Activated CD4-positive, alpha-beta T cell treated with anti-CD3 and anti-CD28 coated beads, Interleukin-2, Interleukin-4, amounts not matched to agents 100 ng/mL and 50 ng/mL, durations not matched to agents 16 hours and 8 hours (primary cell): ENCODE measurements at places on chromosomes 5 and 9.

GRCh38 chr9:12166518-12166917 lies 526.7 kb upstream of the TYRP1 start:
- DNase-seq, result no peak

DNA sequence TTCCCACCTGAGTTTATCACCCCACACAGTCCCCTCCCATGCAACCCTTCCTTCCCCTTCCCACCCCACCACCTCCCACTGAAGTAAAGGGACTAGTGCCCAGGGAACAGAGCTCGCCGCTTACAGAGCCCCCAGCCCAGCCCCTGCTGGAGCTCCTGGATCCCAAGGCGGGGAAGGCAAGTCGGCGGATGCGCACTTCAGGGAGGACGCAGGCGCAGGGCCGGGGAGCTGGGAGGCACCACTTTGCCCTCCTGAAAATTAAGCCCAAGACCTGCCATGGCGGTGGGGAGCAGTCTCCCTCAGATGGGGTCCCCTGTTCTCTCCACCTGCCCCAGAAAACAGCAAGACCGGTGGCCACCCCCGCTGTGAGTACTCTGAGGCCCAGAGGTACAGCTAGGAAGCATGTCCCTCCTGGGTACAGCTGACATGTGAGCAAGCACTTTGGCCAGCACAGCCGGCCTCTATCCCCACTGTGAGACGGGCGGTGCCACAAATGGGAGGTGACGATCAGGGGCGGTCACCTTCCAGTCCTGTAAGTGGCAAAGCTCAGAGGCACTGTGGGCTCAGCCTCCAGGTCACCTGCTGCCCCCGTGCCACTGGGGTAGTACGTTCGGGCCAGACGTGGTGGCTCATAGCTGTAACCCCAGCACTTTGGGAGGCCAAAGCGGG lies 45.9 kb downstream of the COL23A1 start:
- no peak for DNase-seq

DNA sequence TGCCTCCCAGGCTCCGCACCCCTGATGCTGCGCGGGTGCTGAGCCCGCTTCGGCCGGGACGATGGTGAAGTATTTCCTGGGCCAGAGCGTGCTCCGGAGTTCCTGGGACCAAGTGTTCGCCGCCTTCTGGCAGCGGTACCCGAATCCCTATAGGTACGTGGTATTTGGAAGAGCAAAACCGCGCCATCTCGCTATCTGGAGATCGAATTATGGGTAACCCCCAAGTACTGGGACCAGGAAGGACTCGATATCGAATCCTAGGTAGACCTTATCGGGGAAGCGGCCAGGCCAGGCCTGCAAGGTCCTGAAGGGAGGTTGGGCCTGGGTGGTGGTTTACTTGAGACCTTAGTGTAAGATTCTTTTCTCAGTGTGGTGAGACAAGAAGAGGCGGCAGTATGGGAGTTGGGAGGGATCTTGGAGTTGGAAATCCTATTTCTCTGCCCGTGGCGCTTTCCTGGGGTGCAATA lies 359 bp downstream of the PRELID1 start:
- DNase-seq, result no peak

DNA sequence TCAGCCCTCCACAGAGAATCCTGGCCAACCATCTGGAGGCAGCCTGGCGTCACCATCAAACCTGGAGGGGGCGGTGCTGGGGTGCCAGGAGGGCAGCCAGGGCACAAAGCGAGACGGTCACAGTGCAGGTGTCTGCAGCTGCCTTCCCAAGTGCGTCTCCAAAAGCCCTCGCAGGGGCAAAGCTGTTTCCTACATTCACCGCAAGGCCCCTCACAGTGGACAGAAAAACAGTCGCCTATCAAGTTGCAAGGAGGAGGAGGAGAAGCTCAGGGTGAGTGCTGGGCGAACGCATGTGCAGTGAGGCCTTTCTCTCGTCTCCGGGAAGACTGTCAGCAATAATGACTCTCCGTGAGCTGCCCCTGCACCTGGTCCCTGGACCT lies 18.0 kb upstream of the LHX3 start:
- no peak for DNase-seq

GRCh38 chr9:78278177-78278777 lies 18.6 kb upstream of the PSAT1 start:
- DNase-seq, result no peak

GRCh38 chr5:73153513-73153912 lies 19.5 kb upstream of the TMEM174 start:
- no peak for DNase-seq

GRCh38 chr5:152083231-152083630 lies 158.6 kb upstream of the GLRA1 start:
- no peak for DNase-seq

GRCh38 chr5:44443172-44443571 lies 54.0 kb upstream of the FGF10 start:
- DNase-seq, result no peak

GRCh38 chr5:91359962-91360609 lies 23.0 kb downstream of the ARRDC3 start:
- no peak for DNase-seq

- no peak for DNase-seq
Measured at GRCh38 chr5:153926201-153926600, 112.5 kb downstream of the FAM114A2 start.

DNA sequence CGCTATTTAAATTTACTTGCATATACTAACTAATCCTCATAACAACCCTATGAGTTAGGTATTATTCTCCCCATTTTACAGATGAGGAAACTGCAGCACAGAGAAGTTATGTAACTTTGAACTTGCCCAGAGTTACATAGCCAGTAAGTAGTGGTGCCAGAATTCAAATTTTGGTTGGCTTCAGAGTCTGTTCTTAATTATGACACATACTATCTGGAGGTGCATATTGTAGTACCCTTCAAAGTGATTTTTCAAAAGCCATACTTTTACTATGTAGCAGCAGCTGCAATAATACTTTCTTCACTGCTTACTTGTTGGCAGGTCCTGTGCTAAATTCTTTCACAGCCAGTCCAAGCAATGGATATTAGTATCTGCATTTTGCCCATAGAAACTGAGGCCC lies 16.4 kb downstream of the MAN2A1 start:
- no peak for DNase-seq

- no peak for DNase-seq
Measured at GRCh38 chr9:121634329-121635261, 16.8 kb upstream of the DAB2IP start.

- no peak for DNase-seq
Measured at GRCh38 chr5:17796757-17797396, 162.6 kb downstream of the TAF11L14 start.

GRCh38 chr5:139658501-139658927 lies 10.4 kb downstream of the CXXC5 start:
- no peak for DNase-seq

GRCh38 chr5:32508806-32509805 lies 64.6 kb upstream of the ZFR start:
- DNase-seq, result no peak

DNA sequence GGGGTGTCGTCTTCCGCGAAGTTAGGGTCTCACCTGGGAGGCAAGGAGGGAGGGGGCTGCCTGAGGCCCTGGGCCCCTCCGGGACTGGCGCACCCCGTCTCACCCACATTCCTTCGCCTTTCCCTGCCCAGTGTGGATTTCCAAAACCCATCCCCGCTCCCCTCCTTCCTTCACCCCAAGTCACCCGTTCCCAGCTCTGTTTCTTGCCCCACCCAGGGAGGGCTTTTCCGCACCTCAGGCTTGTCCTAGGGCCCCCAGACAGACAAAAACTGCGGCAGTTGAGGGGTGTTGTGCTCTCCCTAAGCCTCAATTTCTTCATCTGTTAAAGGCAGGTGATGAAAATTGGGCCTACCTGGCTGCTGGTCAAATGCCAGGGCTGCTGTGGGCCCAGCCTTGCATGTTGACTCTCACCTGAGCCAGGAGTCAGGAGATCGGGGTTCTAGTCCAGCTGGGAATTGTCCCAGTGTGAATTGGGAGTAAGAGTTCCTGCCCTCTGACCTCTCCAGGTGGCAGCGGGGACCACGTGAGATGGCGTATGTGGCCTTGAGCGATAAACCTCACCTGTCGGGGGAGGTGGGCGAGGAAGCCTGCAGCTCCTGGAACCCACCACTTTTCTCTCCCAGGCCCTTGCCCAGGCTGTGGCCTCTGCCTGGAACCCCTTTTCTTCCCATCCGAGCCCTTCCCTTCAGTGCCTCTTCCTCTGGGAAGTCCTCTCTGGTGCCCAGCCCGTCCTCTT lies 143.4 kb upstream of the IER5L start:
- DNase-seq, result no peak

GRCh38 chr9:26882154-26882553 lies 10.4 kb downstream of the CAAP1 start:
- no peak for DNase-seq
